Stimulated activated CD4-positive, alpha-beta T cell treated with anti-CD3 and anti-CD28 coated beads, TNF-alpha, amount 100 ng/mL, for 4 hours (primary cell): ENCODE measurements at places on chromosomes 4 and X.

DNA sequence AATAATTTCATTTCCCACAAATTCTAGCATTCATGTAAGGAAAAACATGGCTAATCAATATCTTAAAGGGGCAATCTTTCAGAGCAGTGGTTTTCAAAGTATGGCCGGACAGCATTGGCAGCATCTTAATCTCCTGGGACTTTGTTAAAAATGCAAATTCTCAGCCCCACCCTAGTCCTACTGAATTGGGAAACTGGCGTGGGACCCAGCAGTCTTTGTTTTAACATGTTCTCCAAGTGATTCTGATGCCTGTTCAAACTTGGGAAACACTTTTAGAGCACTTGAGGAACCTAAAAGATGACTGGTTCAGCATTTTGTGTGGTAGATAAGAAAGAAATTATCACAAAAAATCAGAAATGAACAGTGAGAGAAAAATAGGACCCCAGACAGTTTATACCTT is 65.7 kb downstream of the ZFX start:
- no peak for DNase-seq

- no peak for DNase-seq
Observed at GRCh38 chrX:16222151-16222550, 54.9 kb downstream of the MAGEB17 start.

DNA sequence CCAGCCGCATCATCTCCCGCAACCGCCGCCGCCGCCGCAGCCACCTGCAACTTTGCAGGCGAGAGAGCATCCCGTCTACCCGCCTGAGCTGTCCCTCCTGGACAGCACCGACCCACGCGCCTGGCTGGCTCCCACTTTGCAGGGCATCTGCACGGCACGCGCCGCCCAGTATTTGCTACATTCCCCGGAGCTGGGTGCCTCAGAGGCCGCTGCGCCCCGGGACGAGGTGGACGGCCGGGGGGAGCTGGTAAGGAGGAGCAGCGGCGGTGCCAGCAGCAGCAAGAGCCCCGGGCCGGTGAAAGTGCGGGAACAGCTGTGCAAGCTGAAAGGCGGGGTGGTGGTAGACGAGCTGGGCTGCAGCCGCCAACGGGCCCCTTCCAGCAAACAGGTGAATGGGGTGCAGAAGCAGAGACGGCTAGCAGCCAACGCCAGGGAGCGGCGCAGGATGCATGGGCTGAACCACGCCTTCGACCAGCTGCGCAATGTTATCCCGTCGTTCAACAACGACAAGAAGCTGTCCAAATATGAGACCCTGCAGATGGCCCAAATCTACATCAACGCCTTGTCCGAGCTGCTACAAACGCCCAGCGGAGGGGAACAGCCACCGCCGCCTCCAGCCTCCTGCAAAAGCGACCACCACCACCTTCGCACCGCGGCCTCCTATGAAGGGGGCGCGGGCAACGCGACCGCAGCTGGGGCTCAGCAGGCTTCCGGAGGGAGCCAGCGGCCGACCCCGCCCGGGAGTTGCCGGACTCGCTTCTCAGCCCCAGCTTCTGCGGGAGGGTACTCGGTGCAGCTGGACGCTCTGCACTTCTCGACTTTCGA is 654 bp downstream of the ATOH1 start:
- DNase-seq, result no peak

DNA sequence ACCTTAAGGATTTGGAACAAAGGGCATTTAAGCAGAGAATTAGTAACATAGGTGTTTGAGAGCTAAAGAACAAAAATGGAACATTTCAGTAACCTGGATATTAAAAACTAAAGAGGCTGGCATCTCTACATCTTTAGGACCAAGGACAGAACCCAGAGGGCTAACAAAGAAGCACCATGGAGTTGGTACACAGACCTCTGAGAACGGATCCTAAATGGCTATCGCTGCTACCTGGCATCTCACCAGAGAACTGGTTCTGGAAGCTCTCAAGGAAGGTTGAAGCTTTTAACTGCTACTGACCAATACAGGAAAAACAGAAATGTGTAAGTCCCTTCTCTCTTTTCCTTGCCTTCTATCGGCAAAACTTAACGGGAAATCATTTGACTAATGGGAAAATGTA is 118.4 kb upstream of the TLL1 start:
- no peak for DNase-seq

GRCh38 chr4:143348233-143349077 is 11.8 kb downstream of the GAB1 start:
- no peak for DNase-seq

DNA sequence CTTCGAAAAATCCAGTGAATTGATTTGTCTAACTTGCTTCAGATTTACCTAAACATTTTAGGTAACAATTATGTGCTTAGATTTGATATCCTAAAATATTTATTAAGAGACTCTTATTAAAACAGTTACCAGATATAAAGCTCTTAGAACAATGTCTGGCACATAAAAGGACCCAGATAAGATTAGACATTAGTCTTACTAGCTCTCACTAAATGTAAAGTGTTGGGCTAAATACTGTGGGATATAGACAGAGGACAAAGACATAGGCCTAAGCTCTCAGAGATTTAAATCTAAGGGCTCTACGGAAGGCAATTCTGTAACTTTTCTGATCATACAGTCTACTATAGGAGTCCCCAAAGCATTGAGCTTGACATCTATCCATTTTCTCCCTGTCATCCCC is 94.4 kb upstream of the TRPC3 start:
- DNase-seq, result no peak

- no peak for DNase-seq
Observed at GRCh38 chrX:31227250-31227649, 155.4 kb upstream of the FTHL17 start.

- no peak for DNase-seq
Observed at GRCh38 chr4:188779581-188779980, 640.3 kb downstream of the TRIML1 start.
